ENCODE measurements at places on chromosomes 1 and 21. TPM values are rescaled to one million over a fixed set of nuclear protein-coding genes. Genes with fewer than 3 reads are reported as not detected.
A peak's percentile ranks its signal among the peaks of the same experiment; 100 is the strongest.

WNT2B gene
- total RNA-seq, result 0.53 TPM

ADCY10 gene
- total RNA-seq, result 0.07 TPM

RPE65 gene
- total RNA-seq, result not detected

RGS21 gene
- total RNA-seq, result not detected

HSF2BP gene
- total RNA-seq, result 1.9 TPM

- DNase-seq, result no peak
Observed at GRCh38 chr21:45971616-45972352, 9.8 kb upstream of the COL6A1 start.

- no peak for DNase-seq
Observed at GRCh38 chr1:182570611-182570970, 18.5 kb downstream of the RNASEL start.

DNA sequence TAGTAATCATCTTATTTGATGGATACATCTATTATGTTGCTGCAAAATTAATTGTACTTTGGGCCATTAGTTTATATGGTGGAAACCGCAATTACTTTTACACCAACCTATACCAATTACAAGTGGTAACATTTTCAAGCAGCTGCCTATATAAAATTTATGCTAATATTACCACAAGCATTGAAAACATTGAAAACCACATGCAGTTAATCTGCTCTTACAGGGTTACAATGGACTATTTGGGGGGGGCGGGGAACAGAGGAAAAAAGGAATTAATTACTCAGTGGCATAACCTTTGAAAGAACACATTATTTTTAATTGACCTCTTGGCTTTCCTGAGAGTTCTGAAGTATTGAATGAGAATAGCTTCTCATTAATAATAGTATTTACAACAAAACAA is 1793.2 kb downstream of the NCAM2 start:
- no peak for DNase-seq

DNA sequence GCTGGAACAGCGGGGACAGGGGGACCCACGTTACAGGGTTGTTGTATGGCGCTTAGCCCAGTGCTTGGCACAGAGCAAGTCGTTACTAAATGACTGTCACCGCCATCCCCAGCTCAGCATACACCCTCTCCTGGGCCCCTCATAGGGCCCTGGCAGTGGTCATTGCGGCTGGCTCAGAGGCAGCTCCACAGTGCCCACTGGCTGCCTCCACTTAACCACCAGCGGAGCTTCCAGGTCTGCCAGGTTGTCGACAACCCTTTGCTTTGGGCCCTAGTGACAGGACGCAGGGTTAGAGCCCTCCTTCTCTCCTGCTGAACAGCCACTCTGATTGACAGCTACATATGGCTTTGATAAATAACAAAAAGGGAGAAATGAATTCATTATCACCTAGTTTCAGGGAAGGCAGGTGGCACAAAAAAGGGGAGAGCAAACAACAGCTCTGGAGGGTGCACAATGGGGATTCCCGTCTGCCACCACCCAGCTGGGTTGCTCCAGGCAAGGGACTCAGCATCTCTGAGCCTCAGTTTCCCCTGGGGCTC is 4.8 kb downstream of the EFHD2 start:
- DNase-seq, result no peak

GRCh38 chr21:42062236-42063022 is 8.7 kb upstream of the UMODL1 start:
- peak; percentile 89 for DNase-seq

DNA sequence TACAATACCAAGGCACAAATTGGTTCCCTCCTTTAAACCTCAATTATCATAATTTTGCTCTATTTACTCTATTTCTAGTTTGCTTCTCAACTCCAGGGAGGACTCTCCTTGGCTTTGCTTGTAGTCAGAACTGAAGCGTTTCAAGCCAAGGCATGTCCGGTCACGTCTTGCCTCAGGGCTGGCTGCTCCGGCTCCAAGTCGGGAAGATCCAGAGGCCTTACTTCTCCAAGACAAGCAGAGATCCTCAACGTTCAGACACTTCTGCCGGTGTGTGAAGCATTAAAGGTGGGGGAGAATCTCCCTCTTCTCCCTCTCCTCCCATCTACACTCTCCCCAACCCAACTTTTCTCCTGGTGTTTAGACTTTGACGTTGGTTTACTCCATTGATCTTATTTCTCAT is 7.2 kb upstream of the HHAT start:
- no peak for DNase-seq

GRCh38 chr1:180787628-180788307 is 124.9 kb upstream of the KIAA1614 start:
- DNase-seq, result no peak

- DNase-seq, result no peak
Observed at GRCh38 chr1:54649921-54650320, 8.3 kb downstream of the MROH7 start.

DNA sequence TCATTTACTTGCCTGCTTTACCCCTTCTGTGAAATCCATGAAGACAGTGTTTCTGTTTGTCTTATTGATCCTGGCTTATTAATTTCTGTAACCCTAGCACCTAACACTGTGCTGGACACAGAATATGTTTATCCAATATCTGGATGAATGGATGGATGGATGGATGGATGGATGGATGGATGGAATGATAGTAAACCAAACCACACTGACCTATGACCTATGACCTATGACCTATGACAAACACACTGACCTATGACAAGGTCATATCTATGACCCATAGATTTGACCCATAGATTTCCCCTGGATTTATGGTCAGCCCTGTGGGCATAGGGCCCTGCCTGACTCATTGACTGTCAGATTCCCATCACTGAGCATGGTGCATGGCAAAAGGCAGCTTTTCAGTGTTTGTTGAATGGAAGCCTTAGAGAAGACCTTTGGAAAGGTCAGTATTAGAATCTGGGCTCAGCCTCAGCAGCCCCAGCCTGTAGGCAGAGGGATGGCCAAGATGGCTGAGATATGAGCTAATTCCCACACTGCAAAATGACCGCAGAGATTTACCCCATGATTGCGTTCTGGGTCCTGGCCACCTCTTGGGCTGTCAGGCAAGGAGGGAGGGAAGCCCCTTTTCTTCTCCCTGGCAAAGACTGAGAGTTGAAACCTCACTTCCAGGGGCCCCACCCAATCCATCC is 24.6 kb downstream of the IGSF21 start:
- DNase-seq, result no peak

DNA sequence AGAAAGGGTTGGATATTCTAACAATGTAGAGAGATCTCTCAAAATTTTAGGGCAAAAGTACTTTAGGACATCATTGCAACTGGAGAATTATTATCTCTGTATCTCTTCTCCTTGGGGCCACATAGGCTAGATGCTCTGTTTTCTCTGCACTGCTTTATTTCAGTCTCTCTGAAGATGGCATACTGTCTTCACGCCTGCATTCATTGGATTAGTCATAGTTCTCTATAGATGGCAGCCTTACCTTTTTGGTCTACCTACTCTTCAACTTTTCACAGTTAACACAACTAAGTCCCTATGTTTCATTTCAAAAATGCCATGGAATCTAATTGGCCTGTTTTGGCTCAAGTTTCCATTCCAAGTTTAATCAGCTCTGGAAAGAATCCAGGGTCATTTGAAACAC is 1623.3 kb upstream of the B3GALT2 start:
- DNase-seq, result no peak

DNA sequence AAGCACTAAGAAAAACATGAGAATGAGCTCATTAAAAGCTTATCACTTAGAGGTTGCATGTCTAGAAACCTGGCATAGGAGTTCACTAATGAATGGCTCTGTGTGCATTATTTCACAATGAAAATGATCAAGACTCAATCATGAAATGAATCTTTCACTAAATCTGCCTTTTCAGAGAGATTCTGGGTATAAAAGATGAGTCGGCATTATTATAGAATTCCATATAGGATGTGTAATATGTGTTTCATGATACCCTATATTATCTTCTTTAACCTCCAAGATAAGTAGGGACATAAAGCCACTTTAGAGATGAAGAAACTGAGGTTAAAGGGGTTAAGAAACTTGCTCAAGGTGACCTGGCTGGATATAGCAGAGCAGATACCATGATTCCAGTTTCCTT is 368.1 kb downstream of the DUSP10 start:
- no peak for DNase-seq

DNA sequence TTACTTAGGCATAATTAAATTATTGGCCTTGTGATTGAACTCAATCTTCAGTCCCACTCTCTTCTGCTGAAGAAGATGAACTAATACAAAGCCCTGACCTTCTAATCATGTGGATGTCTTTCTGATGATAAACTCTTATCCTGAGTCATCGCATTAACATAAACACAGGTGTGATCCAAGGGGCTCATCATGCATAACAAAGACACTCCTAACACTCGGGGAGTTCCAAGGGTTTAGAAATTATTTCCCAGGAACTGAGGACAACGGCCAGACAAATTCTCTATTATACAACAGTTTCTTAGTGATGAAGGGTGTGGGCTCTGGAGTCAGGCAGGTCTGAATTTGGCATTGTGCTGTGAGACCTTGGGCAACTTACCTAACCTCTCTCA is 18.0 kb downstream of the DUSP10 start:
- no peak for DNase-seq

- no peak for DNase-seq
Observed at GRCh38 chr1:198701250-198701649, 62.4 kb downstream of the PTPRC start.

Measured in activated T-cell treated with anti-CD3 and anti-CD28 coated beads, Interleukin-2, amount 50 U/mL, for 72 hours (primary cell).